ENCODE measurements at places on chromosomes 1 and 21.
A peak's percentile ranks its signal among the peaks of the same experiment; 100 is the strongest.

DNA sequence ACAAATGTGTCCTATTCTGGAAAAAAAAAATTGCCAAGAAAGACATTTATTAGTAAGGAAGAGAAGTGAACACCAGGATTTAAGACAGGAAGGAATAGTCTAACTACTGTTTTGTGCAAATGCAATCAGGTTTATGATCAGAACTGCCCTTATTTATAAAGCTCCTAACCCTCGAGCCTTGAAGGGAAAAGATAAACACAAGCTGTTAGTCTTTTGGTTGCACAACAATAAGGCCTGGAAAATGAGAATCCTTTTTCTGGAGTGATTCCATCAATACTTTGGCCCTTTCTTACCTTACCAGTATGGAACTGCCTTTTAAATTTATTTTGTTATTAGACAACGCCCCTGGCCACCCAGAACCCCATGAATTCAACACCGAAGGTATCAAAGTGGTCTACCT, 52.9 kb downstream of the SNRPE start:
- no peak for DNase-seq

DNA sequence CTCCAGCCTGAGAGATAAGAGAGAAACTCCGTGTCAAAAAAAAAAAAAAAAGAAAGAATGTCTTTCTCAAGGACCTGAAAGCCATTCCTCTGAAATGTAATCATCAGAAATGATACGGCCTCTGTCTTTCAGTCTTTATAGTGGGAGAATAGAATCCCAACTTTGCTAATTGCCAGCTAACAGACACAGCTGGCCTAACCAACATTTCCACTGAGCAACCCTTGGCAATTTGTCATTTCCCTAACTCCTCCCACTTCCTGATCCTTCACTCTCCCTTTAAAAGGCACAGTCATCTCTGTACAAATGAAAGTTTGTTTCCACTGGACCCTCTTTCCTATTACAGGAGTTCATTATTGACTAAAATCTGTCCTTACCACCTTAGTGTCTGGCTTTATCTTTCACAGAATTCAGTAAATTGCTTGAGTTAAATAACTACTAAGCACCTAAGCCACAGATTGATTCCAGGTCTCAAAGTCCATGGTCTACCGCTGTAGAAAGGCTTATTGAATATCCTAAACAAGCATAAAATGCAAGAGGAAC, 4.3 kb upstream of the CBR1 start:
- no peak for DNase-seq

DNA sequence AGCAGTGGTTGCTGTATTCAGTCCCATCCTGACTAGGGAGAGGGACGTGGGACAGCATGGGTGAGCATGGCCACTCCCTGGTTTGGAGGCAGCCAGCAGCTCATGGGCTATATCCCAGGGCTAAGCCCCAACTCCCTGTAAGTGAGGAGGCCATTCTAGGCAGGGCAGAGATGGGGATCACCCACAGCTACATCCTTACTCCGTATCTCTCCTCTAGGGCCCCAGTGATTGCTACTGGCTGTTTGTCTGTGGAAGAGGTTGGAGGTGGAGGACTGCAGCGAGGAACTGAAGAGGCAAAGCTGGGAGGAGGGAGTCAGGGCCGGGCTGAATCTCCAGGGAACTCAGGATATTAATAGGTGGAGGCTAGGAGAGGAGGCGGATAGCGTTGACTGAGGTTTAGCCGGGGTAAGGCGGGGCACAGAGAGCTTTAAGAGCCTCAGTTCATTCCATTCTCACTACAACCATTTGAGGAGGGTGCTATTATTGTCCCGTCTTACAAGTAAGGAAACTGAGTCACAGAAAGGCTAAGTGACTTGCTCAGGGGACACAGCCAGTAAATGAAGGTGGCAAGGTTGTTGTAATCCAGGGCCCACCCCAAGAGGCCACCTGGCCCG, 6.8 kb downstream of the OLIG2 start:
- DNase-seq: no peak

GRCh38 chr1:174812656-174813055, 187.1 kb upstream of the CACYBP start:
- DNase-seq: no peak

- DNase-seq: no peak
Observed at GRCh38 chr1:19712928-19713327, 48.3 kb downstream of the HTR6 start.

- no peak for DNase-seq
Observed at GRCh38 chr1:116912846-116913245, 3.1 kb downstream of the PTGFRN start.

- DNase-seq: no peak
Observed at GRCh38 chr1:31502926-31503511, 73.3 kb upstream of the TINAGL1 start.

GRCh38 chr1:221743416-221744208, 1.7 kb upstream of the DUSP10 start:
- no peak for DNase-seq

- DNase-seq: peak; percentile 78
Observed at GRCh38 chr1:161013488-161014230, 7.3 kb downstream of the F11R start.

GRCh38 chr1:186849271-186849671, 20.5 kb downstream of the PLA2G4A start:
- no peak for DNase-seq

DNA sequence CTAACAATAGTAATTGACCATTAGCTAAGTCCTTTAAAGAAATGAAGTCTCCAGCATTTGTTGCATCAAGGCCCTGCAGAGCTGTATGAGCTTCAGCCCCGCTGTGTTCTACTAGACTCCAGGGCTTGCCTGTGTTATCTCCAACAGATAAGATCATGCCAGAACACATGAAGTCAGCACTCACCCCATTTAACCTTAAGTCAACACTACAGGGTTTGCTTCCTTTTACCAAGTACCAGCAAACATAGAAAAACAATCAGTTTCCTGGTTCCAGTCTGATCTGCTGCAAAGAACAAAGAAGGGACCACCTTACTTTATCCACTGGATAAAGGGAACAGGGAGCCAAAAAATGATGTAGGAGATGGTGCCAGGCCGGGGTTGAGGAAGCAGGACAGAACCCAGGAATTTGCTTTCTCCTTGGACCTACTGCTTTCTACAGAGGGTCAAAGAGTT, 41.3 kb upstream of the ENAH start:
- DNase-seq: no peak

DNA sequence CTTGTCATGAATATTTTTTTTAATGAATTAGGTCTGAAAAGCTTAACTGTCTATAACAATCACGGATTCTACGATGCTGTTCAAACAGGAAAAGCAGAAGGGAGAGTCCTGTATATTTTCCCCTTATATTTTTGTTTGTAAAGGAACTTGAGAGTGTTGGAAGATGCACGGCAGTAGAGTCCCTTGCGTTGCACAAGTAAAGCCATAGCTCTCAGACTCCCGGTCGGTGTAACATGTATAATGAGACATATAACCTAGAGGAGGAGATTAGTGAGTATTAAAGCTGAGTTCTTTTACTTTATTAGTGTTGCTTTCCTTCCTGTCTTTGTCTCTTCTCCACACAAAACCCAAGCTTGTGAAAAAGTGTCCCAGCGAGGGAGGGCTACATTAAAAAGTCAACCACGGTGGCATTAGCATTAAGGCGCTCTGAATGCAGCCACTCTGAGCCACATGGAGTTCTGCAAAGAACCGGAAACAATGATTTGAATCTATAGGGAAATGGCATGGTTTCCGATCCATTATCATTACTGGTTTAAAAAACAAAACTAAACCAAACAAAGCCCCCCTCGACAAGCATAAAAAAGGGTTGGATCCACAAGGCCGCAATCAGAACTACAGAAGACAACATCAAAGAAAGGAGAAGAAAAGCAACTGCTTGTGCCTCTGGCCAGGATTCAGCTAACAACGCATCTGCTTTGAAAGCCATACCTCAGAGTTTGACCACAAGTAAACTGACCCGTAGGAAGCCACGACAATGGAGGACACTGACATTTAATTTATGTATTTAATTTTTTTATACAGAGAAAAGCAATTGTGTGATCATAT, 356.8 kb downstream of the LMO4 start:
- DNase-seq: no peak

- no peak for DNase-seq
Observed at GRCh38 chr1:94702442-94702815, 117.7 kb upstream of the SLC44A3 start.

DNA sequence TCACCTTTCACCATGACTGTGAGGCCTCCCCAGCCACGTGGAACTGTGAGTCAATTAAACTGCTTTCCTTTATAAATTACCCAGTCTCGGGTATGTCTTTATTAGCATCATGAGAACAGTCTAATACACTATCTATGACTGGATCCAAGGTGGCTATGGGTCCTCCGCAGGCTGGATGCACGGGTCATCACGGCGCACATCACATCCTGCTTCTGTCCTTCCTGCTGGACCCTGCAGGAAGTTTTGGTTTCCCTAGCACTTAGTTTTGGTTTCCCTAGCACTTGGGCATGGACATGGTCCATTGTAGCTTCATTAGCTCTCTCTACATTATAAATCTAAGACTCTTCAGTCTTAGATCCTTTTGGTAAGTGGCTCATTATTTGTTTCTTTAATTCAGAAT, 14.2 kb upstream of the PHC2 start:
- no peak for DNase-seq

DNA sequence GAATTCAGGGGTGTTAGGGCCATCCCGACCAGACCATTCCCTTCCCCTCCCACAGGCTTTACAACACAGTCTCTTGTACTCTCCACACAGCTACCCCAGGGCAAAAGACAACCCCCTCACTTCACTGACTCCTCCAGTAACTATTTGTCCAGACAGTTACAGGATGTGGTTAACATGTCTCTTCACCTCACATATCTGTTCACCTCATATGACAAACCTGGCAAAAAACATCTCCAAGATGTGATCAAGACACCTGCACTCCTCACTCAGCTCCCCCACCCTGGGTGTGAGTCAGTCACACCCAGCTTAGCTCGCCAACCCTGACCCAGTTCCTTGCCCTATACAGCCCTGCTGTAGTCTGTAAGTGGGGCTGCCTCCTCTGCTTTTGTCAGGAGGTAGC, 490.5 kb upstream of the CHRM3 start:
- DNase-seq: no peak

DNA sequence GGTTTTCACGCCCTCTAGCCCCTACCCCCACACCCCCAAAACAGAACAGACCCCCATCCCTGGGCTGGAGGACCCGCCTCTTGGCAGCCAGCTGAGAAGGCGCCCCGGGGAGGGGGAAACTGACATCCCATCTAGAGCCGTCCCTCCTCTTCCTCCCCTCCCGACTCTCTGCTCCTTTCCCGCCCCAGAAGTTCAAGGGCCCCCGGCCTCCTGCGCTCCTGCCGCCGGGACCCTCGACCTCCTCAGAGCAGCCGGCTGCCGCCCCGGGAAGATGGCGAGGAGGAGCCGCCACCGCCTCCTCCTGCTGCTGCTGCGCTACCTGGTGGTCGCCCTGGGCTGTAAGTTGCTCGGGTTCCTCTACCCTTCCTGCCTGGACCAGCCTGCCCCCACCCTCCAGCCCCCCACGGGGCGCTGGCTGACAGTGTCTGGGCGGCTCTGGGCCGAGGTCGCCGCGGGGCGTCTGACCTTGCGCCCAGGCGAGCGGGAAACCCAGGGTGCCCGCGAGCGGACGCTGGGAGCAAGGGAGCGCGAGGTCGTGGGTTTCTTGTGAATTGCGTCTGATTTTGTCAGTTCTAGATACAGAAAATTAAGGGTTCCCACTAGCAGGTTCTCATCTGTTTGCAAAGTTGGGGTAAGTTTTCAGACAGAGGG, 618 bp downstream of the JAM2 start:
- peak; percentile 27 for DNase-seq

- no peak for DNase-seq
Observed at GRCh38 chr1:245939756-245940345, 567.2 kb downstream of the SMYD3 start.

GRCh38 chr1:29827801-29828525, 591.6 kb downstream of the PTPRU start:
- DNase-seq: no peak

GRCh38 chr1:198361237-198361767, 179.2 kb downstream of the ATP6V1G3 start:
- DNase-seq: no peak

DNA sequence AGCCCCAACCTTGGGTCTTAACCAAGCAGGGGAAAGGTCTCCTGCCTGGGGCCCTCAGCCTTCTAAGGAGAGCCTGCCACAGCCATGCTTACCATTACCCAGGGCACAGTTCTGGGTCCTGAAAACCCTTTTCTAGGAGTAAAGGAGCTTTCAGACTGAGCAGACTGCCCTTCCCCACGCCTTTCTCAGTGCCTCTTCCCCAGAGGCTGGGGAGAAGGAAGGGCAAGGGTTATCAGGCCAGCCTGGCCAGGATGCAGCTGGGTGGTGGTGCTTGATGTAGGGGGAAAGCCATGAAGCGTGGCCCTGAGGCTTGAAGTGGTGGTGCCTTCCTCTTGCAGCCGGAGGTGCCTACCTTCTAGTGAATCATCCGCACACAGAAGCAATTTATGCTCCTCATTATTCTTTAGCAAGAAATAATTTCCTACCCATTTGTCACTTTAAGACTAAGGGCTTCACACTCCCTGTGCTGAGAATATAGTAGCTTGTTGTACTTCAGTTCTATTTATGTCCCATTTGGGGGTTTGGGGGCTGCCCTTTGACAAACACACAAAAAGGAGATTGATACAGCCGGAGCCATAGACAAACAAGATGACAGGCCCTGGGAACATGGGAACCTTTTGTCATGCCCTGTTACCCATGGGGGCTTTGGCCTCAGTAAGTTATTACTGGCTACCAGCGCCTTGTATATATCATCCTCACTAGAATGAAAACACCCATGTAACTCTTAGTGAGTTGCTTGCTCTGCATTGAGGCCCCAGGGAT, 40.7 kb downstream of the MAN1C1 start:
- no peak for DNase-seq

DNA sequence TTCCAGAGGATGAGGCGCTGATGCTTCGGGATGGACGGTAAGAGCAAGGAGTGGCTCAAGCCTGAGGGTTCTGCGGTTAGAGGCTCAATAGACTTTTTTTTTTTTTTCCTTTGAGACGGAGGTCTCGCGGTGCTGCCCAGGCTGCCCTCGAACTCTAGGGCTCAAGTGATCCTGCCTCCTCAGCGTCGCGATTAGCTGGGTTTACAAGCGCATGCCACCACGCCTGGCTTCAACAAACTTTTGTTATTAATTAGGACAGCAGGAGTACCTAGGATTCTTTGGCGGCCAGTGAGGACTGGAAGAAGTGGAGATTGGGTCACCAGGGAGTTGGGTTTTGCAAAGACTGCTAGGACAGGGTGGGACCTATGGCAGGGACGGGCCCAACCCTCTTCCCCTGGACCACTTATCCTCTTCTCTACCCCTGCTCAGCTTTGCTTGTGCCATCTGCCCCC, 587 bp downstream of the SCNM1 start:
- no peak for DNase-seq

GRCh38 chr1:204216236-204216635, 2.4 kb upstream of the GOLT1A start:
- DNase-seq: no peak

DNA sequence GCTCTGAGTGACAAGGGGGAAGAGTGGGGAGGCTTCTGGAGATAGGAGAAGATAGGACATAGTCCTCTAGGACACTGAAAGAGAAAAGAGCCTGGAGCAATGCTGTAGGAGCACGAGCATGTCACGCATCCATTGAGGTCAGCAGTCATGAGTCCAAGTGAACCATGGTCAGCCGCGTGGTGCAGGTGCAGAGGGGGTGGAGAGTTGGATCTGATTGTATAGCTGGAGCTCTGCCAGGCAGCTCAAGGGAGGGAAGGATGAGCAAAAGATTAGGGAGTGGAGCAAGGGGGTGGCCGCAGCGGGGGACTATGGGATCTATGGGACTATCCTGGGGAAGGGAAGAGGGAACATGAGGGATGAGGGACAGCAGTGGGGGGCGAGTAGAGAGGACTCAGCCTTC, 14.0 kb downstream of the PADI1 start:
- DNase-seq: no peak

Data from activated CD4-positive, alpha-beta T cell treated with anti-CD3 and anti-CD28 coated beads, Interleukin-2, amount 50 U/mL, for 48 hours (primary cell).